Chondrocyte (in vitro differentiated cells): ENCODE measurements at places on chromosomes 11 and 22. TPM values are rescaled to one million over a fixed set of nuclear protein-coding genes. Genes with fewer than 3 reads are reported as not detected.
A peak's percentile ranks its signal among the peaks of the same experiment; 100 is the strongest.

DNA sequence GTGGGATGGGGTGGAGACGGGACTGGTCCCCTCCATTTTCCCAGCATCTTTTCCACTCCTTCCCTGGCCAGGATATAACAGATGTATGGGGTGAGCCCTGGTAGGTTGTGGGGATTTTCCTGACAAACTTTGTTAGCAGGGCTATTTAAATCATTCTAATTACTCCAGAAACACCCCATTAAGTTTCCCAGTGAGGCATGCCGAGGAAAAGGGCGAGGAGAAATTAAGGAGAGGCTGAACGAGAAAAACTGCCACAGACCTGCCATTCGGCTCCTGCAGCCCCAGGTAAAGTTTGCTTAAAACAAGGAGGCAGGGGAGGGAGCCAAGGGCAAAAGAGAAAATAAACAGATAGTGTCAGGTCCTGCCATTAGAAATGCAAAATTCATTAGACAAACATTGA is 428.2 kb downstream of the BUD13 start:
- no peak overlapping the region for H3K27ac ChIP-seq
- H3K4me3 ChIP-seq: no peak overlapping the region
- H3K36me3 ChIP-seq: no peaks in the 10 kb centered on the region
- no peak for DNase-seq

- H3K27me3 ChIP-seq: peaks cover 9% of the 10 kb centered on the region
- H3K36me3 ChIP-seq: no peaks in the 10 kb centered on the region
- DNase-seq: no peak
- peaks cover 14% of the 10 kb centered on the region for H3K4me1 ChIP-seq
- peak overlapping the region; percentile 93 for H3K27ac ChIP-seq
- peak overlapping the region; percentile 85 for H3K4me3 ChIP-seq
Observed at GRCh38 chr11:123559523-123559955, 94.9 kb downstream of the SCN3B start.

The SEZ6L gene
- total RNA-seq: 0.05 TPM in 1 of 3 replicates, not detected in the others

The C11orf86 gene
- total RNA-seq: not detected in 3 replicates
